ENCODE measurements at places on chromosomes 7 and 10.

DNA sequence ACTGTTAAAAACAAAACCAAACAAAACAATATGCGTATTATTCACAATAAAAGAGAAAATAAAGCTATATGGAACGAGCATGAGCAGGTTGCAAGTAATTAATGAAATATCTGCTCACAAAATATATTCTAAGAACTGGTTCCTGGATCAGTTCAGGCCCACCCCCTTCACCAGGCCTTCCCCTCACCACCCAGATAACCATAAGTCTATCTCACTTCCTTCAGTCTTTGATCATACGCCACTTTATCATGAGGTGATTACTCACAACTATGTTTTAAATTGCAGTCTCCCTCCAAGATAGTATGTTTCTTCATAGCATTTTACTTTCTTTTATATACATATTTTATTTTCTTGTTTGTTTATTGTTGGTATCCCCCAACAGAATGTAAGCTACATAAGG lies 263.1 kb upstream of the HGF start:
- DNase-seq = no peak

DNA sequence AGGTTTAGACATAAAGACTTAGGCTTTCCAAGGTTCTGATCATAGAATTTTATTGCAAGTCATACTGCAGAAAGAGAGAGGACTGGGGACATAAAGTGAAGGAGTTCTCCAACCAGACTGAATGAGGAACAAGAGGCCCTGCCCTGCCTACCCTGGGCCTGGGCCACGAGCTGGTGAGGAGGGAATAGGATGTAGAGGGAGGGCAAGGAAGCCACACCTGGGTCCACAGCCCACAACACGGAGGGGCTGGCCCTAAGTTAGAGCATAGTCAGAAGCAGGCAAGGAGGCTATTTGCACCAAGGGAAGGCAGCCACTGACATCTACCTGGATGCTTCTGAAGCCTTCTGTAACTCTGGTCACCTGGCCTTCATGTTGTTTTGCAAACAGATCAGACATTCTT lies 82.2 kb upstream of the CXCL12 start:
- no peak for DNase-seq

DNA sequence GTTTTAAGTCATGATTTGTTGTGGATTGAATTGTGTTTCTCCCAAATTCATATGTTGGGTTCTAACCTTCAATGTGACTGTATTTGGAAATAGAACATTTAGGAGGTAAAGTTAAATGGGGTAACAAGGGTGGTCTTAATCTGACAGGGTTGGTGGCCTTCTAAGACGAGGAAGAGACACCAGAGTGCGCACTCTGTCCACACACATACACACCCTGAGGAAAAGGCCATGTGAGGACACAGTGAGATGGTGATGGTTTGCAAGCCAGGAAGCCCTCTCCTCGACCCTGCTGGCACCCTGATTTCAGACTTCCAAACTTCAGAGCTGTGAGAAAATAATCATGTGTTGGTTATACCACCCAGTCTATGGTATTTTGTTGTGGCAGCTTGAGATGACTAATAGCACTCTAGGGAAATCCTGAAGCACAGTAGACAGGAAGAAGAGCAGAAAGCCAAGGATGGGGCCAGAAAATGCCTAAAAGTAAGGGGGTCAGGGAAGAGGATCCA lies 28.0 kb upstream of the SEM1 start:
- no peak for DNase-seq

- DNase-seq = no peak
Measured at GRCh38 chr7:24216576-24217125, 67.3 kb upstream of the NPY start.

DNA sequence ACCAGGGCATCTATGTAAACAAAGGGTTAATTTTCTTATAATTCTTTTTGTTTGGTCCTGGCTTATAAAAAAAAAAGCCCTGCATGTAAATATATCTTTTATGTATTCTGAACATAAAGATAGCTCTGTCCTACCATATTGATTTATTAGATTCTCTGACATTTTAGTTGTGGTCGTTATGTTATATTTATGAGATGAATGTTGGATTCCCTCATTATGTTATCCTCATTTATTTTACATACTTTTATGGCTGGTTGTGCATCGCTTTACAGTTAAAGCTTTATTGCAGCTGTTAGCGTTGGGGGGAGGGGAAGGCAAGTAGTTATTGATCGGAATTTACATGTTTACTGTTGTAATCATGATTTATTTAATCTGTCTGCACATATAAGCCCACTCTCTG lies 431.5 kb downstream of the LRMDA start:
- no peak for DNase-seq

- DNase-seq = no peak
Measured at GRCh38 chr10:34506786-34507185, 308.3 kb downstream of the PARD3 start.

GRCh38 chr10:5960070-5960972 lies 17.0 kb downstream of the IL15RA start:
- no peak for DNase-seq

DNA sequence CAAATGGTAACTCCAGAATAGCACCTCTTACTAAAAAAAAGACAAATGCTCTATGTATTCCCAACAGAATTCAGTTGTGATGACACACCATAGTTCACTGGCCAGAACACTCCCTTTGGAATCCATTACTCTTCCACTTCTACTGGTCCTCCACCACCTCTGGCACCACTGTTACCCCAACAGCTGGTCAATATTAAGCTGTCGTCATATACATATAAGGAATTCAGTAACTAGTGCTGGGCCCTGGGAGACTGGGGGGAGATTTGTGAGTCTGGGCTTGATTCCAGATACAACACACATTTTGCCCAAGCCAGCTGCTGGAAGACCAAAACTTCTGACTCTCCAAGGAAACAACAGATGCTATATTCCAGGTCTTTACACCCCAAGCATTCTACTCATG lies 26.0 kb upstream of the ITGA8 start:
- DNase-seq = no peak

GRCh38 chr10:95097805-95098204 lies 28.5 kb upstream of the CYP2C8 start:
- no peak for DNase-seq

- DNase-seq = no peak
Measured at GRCh38 chr10:112585126-112585525, 138.1 kb downstream of the VTI1A start.

DNA sequence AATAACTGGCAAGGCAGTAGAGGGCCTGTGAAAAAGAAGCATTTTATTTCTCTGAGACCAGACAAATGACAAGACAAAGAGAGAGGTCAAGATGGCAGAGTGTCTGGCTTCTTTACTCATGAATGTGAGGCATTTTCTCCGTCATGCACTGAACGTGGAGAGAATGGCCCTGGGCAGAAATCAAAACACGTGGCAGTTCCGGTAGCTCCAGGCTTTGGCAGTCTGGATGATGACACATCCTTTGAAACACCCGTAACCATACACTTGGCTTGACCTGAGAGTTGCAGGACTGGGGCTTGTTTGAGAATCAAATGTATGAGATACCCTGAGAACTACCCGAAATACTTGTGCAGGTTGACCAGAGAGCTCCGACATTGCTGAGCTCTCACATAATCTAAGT lies 537.6 kb downstream of the ACTR3B start:
- DNase-seq = no peak

GRCh38 chr10:33216661-33217427 lies 117.6 kb downstream of the NRP1 start:
- no peak for DNase-seq

- peak; percentile 32 for DNase-seq
Measured at GRCh38 chr10:70053841-70054288, 1.2 kb downstream of the MACROH2A2 start.

GRCh38 chr7:51276967-51277366 lies 39.6 kb downstream of the COBL start:
- DNase-seq = no peak

GRCh38 chr7:68319061-68319460 lies 1279.2 kb upstream of the AUTS2 start:
- DNase-seq = no peak

DNA sequence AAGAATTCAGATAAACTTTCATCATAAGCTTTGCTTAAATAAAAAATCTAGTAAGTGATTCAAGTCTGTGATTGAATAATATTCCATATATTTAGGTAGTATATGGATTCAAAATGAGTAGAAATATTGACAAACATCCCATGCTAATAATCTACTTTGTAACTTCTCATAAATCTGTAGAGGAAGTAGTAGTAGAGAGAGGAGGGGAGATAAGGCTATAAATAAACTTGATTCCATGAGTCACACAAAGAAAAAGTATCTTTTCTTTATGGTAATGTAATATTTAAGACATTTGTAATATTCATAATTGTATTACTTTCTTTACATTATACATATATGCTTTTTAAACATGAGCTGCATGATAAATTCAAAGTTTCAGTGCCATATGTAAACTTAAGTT lies 25.6 kb upstream of the CD36 start:
- no peak for DNase-seq

DNA sequence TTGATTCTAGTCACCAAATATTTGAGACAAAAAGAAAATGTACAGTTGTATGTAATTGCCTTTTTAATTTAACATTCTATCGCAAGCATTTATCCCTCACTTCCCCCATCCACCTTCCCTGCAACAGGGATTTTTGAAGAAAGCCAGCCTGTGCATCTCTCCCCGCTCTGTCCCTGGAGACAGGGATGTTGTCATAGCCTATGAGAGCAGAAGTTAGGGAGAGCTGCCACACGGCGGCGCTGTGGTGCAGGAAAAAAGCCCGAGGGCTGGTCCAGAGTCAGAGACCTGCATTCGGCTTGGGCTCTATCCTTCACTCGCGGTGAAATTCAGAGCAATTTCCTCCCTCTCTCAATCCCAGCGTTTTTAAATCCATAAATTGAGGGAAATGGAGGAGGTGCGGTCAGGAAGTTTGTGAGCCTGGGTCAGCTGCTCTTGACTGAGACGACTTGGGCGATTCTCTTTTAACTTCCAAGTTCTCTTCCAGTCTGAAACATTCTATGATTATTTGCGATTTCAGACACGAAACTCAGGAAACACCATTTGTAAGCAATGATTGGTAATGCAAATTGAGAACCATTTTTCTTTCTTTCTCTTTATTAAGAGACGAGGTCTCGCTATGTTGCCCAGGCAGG lies 17.5 kb downstream of the HKDC1 start:
- peak; percentile 83 for DNase-seq

GRCh38 chr10:17783751-17784150 lies 25.4 kb upstream of the MRC1 start:
- no peak for DNase-seq

GRCh38 chr10:34661580-34661979 lies 153.5 kb downstream of the PARD3 start:
- DNase-seq = no peak

- no peak for DNase-seq
Measured at GRCh38 chr10:74244097-74244685, 93.2 kb downstream of the ADK start.

GRCh38 chr10:92742331-92743228 lies 52.8 kb downstream of the HHEX start:
- no peak for DNase-seq

- no peak for DNase-seq
Measured at GRCh38 chr7:6387734-6388294, 59.9 kb downstream of the DAGLB start.

DNA sequence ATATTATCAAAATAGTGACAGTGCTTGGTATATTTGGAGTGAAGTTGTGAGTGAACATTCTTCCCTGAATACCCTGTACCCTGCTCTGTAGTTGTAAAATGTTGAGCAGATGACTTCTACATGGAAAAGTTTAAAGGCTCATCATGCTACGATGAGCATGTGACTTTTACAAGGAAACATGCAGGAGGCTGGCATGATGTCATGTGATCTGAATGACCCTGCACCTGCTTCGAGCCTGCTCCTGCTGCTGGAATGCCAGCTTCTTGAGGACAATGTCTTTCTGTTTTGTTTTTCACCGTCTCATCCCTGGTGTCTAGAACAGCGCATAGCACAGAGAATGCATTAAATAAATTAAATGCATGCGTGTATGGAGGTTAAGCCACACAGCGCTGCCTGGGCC lies 5.4 kb upstream of the INPP5A start:
- DNase-seq = no peak

DNA sequence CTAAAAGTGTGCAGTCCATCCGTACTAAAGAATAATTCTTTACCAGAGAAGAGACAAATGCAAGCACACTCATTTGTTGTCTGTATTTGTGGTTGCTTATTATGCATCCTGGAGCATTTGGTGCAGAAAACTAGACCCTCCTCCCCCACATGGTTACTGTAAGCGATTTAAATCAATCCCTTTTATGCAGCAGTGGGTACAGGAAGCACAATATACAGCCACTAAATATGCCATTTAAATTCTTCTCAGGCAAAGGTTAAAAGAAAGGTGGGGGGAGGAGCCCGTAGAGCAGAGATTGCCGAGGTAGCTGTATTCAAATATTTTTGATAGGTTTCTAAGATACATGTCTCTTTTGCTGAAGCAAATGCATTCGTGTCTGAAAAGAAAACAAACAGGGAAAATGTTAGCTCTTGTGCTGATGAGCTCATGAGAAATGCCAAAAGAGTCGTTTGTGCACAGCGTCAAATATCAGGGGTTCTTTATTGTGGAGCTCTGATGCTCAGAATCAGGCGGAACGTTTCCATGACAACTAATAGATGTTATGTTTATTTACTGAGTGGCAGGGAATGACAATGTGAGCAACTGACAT lies 131.3 kb upstream of the NPVF start:
- DNase-seq = no peak

- no peak for DNase-seq
Measured at GRCh38 chr10:121099592-121099991, 248.4 kb downstream of the WDR11 start.

GRCh38 chr10:79367426-79368189 lies 20.3 kb downstream of the PPIF start:
- no peak for DNase-seq

Data from stimulated activated naive CD8-positive, alpha-beta T cell treated with anti-CD3 and anti-CD28 coated beads, Interleukin-15, amount 100 ng/mL, for 72 hours (primary cell).